ENCODE measurements at places on chromosomes 1 and 21.

DNA sequence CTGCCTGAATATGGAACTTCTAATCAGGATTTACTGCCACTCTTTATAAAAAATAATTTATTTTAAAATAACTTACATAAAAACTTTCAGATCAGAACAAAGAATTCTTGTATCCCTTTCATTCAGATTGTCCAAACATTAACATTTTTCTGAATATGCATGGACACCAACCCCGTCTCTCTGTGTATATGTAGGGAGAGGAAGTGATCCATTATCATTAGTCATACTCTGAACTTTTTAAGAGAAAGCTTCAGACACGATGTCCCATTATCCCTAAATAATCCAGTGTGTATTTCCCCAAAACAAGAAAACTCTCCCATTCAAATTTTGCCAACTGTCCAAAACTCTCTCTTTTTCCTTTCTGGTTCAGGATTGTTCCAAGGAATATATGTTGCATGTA lies 122.3 kb upstream of the CXADR start:
- DNase-seq: no peak

DNA sequence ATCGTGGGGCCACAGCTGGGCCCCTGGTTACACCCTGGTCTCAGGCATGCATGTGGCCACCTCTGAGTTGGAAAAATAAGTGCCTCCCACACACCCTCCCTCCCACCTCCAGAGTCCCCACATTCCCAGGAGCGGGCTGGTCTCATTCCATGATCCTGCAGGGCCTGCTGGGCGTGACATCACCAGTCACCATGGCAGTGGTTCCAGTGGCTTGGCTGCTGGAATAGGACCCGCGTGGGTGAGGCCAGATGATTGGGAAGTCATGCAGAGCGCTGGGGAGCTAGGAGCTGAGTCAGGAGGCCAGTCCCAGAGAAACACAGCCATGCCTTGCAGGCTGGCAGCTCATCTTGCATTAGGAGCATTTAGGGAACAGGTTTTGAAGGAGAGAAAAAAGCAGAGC lies 125.4 kb upstream of the TMEM51 start:
- no peak for DNase-seq

- no peak for DNase-seq
Observed at GRCh38 chr1:217315346-217315745, 315.5 kb downstream of the GPATCH2 start.

- no peak for DNase-seq
Observed at GRCh38 chr1:68805097-68805641, 308.3 kb upstream of the DEPDC1 start.

DNA sequence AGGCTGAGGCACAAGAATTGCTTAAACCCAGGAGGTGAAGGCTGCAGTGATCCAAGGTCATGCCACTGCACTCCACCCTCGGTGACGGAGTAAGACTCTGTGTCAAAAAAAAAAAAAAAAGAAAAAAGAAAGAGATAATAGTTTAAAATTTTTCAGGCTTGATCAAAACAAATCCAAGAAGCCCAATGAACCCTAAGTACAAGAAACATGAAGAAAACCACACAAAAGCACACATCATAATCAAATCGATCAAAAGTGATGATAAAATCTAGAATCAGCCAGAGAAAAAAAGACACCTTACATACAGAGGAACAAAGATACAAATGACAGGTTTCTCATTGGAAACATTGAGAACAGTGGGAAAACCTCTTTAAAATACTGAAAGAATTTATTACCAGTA lies 31.5 kb downstream of the LDLRAD1 start:
- DNase-seq: no peak
